ENCODE measurements at places on chromosomes 2 and 18.

DNA sequence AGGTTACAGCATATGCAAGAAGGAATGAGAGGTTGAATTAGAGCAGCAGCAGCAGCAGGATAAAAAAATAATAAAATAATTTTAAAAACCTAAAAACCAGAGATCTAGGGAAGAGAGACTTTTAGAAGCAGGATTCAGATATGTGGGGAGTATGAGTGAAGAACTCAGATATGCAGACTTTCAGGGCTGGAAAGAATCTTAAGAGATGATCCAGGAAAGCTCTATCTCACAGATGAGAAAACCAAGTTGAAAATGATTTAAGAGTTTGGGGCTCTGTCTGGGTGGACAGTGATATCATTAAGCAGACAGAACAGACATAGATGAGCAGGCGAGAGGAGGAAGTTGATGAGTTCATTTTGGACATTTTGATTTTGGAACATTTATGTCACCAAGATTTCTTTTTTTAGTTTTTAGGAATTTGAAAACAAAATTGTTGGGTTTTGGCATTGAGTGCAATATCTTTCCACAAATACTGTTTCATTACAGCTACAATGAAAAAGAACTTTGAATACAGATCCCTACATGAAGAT is 31.8 kb downstream of the BCL2 start:
- DNase-seq, result no peak

GRCh38 chr2:168087401-168087800 is 160.0 kb downstream of the STK39 start:
- no peak for DNase-seq

DNA sequence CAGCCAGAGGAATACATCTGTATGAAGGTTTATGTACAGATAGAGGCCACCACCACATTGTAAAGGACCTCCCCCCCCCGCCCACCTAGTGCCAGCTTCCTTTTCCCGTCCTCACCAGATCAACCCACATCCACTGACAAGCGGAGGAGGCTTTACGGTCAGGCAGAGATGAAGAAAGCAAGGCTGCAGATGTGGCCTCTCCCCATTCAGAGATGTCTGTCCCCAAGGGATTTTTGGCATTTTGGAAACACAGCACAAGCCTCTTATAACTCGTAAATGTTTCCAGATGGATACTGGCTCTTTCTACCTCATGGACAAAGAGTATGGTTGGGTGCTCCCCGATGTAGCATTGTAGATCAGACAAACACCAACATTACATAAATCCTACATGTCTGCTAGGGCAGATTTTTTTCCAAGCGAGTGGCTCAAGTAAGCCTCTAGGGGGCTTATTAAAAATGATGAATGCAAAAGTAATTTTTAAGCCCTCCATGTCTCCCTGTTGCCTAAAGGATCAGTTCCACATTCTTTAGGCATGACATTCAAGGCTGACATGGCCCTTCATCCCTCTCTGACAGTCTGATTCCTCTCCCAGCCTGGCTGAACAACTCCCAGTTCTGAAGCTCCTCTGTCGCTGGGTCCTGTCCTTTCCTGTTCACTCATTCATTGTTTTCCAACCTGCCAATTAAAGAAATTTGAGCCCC is 11.7 kb downstream of the VIT start:
- DNase-seq, result no peak

DNA sequence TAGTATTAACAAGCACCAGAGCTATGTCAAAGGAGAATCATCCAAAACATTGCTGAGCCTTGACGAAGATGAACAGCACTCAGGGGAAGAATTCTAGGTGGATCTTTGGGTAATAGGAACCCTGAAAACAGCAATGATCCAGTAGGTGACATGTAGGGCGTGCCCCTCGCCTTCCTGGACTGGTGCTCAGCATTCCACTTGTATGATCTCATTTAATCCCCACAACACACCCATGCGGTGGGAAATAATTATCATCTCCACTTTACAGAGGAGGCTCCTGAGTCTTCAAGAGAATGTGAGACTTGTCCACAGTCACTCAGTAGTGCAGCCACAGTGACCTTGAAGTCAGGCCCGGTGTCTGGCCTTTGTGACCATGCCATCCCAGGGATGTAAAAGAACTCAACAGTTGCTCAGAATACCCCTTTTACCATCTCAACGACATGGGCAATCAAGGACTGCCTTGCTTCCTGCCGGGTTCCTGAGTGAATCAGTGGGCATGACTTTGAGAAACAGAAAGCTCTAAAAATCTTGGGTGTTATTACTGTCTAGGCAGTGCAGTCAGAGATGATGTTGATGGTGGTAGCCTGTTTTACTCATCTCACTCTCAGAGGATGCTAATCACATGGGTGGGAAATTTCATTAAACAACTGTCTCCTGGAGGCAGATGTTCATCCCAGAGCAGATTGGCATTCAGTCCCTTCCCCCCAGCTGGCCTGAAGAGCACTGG is 161.6 kb downstream of the BCL11A start:
- no peak for DNase-seq

DNA sequence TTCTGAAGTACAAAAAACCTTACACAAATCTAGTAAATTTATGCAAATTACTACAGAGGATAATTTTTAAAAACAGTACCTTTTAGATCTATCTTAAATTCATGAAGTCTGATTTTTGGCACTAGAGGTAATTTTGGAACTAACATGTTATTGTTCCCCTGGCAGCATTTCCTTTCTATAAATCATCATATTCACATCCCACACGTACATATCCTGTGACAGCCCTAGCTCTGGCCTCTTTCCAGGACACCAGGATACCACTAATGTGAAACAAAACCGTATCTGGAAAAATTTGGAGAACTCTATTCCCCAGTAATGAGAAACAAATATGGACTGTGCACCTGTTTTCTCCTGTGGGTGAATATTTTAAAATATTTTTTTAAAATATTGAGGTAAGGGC is 14.0 kb upstream of the BIRC6 start:
- no peak for DNase-seq

DNA sequence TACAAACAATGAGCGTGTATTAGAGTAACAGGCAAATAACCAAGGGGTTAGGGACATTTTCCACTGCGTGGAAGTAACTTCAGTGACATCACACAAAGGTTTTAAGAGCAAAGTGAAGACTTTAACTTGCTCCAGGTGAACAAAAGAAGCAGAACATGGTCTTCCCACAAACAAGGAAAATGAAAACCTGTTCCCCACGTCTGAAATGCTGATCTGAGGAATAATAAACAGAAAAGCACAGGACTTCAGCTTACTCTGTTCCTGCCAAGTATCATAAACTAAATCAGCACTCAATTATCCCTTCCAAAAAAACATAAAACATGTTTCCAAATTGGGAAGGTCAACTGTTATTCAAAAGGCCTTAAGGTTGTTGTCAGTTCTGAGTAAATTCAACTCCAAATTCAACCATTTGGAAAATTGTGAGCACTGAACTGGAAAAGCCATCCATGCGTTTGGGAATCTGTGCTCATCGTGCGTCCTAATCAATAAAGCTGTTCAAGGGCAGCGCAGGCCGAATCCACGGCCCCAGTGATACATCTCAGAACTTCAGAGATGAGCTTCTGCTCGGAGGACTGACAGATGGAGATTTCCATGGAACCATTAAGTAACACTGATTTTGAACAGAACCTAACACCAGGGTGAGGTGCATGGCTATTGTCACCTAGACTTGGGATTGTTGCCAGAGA is 7.7 kb upstream of the SNTG2 start:
- DNase-seq, result no peak

GRCh38 chr2:238797537-238797936 is 50.3 kb upstream of the TWIST2 start:
- no peak for DNase-seq

All from stimulated activated CD4-positive, alpha-beta T cell treated with anti-CD3 and anti-CD28 coated beads, Interleukin-15, amount 100 ng/mL, for 1 hour (primary cell).